ENCODE measurements at places on chromosomes 1 and 21.

DNA sequence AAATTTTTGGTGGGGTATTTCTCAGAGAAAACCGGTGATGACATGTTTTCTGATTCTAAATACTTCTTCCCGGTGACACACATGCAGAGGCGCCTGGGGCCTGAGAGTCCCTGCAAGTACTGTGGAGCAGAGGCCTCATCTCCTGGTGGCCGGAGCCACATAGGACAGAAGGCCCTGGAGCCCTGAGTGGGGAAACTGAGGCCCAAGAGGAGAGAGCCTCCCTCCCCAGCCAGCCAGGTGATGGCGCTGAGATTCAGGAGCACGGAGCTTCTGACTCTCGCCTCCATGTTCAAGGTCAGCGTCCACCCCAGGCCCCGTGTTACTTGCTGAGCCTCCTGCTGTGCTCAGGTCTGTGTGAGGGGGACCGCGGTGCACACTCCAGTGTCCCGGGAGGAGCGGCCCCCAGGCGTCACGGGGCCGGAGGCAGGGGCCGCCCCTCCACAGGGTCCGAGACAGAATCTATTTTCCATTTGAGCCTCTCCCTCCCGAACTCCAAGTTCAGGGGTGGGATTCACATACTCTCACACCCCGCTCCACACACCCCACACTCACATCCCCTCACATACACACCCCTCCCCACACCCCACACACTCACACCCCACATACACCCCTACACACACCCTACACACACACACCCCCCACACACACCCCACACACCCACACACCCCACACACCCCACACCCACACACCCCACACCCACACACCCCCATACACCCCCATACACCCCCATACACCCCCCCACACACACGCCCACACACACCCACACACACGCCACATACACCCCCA, 43.8 kb downstream of the SLX9 start:
- DNase-seq, result no peak

- DNase-seq, result no peak
Observed at GRCh38 chr21:39611551-39612190, 1.1 kb upstream of the B3GALT5 start.

DNA sequence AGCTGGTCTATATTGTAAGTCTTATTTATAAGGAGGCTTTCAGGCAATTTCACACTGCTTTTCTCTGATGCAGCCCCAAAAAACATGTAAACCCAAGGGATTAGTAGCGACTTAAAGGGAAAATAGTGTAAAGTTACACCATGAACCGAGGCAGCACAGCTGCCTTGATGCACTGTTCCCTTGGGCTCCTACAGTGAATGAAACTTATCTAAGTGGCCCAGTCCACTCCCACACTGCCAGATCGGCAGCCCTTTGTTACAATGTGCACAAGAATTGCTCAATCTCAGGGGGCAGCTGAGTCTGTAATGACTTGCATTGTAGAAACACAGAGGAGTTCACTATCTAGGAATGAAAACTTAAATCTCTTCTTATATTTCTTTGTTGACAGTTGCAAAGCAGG, 120.8 kb upstream of the ADGRL2 start:
- no peak for DNase-seq

GRCh38 chr1:6329851-6330250, 63.7 kb downstream of the ACOT7 start:
- no peak for DNase-seq

GRCh38 chr1:156368889-156369684, at the start of gene RHBG:
Gene RHBG, plus strand, starts transcription at chr1:156369211. Its CDS starts 39 bp downstream, at chr1:156369250.
- no peak for DNase-seq

- no peak for DNase-seq
Observed at GRCh38 chr1:181479137-181479745, 4.1 kb upstream of the CACNA1E start.

GRCh38 chr1:241485554-241485992, 34.0 kb downstream of the FH start:
- DNase-seq, result no peak

DNA sequence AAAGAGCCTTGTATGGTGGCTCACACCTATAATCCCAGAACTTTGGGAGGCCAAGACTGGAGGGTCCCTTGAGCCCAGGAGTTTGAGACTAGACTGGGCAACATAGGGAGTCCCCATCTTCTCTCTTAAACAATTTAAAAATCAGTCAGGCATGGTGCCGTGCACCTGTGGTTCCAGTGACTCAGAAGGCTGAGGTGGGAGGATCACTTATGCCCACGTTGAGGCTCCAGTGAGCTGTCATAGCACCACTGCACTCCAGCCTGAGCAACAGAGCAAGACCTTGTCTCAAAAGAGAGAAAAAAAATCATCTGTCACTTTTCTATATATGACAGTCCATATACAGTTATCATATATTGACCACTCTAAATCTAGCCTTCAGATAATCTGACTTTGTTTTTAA, 658.3 kb downstream of the LTN1 start:
- no peak for DNase-seq

- DNase-seq, result no peak
Observed at GRCh38 chr1:156148216-156148615, 5.2 kb upstream of the SEMA4A start.

DNA sequence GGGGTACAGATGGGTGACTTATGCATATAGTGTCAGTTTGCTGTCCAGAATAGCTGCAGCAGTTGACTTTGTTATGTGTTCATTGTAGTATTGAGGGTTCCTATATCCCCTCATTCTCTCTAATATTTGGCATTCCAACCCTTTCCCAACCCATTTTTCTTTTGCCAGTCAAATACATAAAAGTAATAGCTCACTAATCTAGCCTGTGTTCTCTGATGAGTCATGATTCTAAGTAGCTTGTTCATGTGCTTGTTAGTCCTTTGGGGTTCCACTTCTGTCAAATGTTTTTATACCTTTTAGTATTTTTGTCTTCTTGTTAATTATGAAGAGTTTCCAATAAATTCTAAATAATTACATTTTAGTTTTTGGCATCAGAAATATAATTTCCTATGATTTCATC, 99.2 kb upstream of the MROH9 start:
- DNase-seq, result no peak

- no peak for DNase-seq
Observed at GRCh38 chr1:94316836-94317789, 79.7 kb upstream of the ARHGAP29 start.

DNA sequence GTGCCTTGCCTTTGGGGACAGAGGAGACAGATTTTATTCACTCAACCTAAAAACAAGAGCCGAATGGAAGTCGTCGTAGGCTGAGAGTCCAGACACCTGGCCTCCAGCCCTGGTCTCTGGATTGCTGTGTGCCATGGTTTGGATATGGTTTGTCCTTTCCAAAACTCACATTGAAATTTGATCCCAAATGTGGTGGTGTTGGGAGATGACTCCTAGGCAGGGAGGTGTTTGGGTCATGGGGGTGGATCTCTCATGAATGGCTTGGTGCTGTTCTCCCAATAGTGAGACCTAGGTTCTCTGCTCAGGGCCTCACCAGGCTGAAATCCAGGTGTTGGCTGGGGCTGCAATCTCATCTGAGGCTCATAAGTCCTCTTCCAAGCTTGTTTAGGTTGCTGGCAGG, 75.5 kb downstream of the FOXD2 start:
- no peak for DNase-seq

GRCh38 chr1:54944610-54945392, 35.6 kb upstream of the TMEM61 start:
- DNase-seq, result peak; percentile 10

GRCh38 chr1:66446261-66447001, 87.5 kb upstream of the SGIP1 start:
- no peak for DNase-seq

DNA sequence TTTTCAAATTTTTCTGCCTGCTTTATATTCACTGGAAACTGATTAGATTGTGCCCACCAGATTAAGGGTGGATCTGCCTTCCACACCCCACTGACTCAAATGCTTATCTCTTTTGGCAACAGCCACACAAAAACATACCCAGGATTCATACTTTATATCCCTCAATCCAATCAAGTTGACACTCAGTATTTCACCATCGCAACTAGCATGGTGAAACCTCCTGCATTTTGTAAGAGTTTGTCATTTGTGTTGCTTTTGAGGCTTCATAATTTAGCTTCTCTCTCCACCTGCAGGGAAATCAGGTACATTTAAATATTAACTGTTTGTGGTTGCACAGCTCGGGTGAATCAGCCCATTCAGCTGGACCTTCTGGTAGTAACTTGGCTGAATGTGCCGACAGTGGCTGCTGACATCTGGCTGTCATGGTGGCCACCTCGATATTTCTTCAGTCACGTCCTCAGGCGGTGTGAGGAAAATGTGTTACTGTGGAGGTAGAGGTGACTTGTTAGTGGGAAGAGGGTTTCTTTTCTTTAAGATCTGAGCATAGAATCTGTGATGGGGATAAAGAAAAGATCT, 224.0 kb downstream of the PTBP2 start:
- DNase-seq, result no peak

- no peak for DNase-seq
Observed at GRCh38 chr1:201882665-201883132, 6.0 kb upstream of the SHISA4 start.

DNA sequence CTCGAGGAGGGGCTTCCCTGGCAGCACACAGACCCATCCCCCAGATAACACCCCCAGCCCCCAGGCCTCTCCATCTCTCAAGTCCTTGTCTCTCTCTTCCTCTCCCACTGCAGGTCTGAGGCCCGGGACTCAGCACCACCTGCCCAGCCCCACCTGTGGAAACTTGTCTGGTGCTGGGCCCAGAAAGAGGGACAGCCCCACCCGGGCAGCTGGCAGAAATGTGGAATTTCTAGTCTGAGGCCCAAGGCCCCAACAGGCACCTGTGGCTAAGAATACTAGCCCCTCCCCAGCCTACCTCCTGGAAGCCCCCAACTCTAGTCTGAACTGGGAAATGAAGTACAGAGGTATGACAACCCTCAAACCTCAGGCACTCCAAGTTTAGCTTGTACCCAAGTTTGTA, 15.4 kb downstream of the TTC39A start:
- no peak for DNase-seq

- DNase-seq, result no peak
Observed at GRCh38 chr1:212794561-212795014, 2.9 kb downstream of the TATDN3 start.

GRCh38 chr1:52127181-52128180, 14.4 kb upstream of the ZFYVE9 start:
- DNase-seq, result no peak

DNA sequence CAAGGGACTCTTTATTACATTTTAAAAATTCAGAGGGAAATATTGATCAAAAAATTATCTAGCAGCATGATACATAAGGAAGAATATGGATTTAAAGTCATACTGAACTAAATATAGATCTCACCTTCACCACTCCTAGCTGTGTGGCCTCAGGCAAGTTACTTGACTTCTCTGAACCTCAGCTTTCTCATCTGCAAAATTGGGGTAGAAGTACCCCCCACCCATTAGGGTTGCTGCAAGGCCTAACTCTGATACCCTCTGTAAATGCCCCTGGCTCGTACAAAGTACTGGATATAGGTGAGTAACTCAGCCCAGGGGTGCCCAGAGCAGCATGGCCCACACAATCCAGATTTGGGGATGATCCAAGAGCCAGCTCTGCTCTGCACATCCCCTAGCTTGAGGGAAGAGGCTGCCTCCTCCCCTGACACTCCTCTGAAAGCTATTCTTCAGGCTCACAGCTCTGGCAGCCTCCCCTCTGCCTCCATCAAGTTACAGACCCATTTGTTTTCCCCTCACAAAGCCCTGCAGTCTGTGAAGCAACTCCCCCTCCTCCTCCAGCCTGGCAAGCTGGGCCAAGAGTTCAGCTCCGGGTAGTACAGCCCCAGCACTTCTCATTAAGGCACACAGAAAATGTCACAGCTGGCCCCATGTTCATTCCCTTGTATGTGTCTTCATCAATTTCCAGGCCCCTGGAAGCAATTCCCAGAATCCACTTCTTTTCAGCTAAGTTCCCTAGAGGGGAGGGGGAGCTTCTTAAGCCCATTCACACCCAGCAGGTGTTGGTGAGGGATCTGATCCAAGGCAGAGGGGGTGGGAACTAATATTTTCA, 143.7 kb downstream of the PLPP3 start:
- no peak for DNase-seq

DNA sequence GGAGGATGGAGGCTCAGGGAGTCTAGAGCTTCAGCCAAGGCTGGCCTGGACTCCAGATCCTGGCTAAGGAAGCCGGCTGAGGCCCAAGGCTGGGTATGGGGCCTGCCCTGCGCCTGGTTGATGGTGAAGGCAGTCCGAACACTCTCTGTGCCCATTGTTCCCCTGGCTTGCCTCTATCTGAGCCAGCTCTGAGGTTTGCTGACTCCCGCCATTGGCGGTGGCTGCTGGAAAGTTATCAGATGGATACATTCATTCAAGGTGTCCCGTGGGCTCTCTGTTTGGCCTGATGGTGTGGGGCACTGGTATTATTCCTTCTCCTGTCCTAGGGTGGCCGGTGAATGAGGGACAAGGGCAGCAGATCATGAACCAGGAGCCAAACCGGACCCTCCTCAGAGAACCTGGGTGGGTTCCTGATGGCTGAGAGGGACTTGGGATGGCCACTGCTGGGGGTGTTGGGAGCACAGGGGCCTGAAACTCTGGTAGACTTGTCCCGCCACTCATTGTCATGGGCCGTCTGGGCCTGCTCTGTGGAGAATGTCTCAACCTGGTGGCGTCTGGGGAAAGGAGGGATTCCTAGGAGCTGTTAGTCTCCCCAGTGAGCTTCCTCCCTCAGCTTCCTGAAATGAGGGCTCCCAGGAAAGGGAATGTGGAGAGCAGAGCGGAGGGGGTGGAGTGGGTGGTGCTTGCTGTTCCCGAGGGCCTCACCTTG, 22.2 kb downstream of the SLC26A9 start:
- no peak for DNase-seq

DNA sequence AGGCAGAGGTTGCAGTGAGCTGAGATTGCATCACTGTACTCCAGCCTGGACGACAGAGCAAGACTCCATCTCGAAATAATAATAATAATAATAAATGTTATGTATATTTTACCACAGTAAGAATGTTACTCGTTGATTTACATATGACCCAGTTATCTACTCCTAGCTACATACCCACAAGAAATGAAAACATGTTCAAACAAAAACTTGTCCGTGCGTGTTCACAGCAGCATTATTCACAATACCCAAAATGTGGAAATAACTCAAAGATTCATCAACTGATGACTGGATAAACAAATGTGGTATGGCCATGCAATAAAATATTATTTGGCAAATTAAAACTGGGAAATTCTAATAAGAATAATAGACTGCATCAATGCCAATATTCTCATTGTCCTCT, 31.7 kb upstream of the ENSA start:
- DNase-seq, result no peak

GRCh38 chr1:6950001-6950765, 164.9 kb downstream of the CAMTA1 start:
- DNase-seq, result no peak

- no peak for DNase-seq
Observed at GRCh38 chr1:14487671-14488070, 110.8 kb upstream of the KAZN start.

Measured in stimulated activated CD8-positive, alpha-beta memory T cell treated with anti-CD3 and anti-CD28 coated beads, Interleukin-7, amount 100 ng/mL, for 24 hours (primary cell).